ENCODE measurements at places on chromosomes 5 and 9.

- no peak for DNase-seq
Measured at GRCh38 chr5:57779383-57780223, 297.0 kb upstream of the ACTBL2 start.

DNA sequence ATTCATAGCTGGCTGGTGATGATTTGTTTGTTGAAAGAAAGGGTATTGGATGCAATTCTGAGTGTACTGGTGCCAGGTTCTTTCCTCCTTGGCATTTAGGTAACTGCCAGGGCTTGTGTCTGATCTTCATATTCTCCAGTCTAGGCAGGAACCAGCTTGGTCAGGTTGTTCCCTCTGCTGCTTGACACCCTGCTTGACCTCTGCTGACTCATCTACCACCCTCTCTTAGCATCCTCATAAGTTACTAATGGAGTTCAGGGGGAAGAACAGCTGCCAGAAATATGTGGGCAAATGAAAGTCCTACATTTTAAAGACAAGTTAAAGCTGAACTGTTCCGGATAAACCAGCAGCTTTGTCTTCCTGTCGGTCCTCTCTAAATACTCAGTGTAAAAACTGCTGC is 116.1 kb upstream of the TNC start:
- no peak for DNase-seq

GRCh38 chr5:132272311-132273210 is 15.1 kb downstream of the PDLIM4 start:
- peak; percentile 58 for DNase-seq

DNA sequence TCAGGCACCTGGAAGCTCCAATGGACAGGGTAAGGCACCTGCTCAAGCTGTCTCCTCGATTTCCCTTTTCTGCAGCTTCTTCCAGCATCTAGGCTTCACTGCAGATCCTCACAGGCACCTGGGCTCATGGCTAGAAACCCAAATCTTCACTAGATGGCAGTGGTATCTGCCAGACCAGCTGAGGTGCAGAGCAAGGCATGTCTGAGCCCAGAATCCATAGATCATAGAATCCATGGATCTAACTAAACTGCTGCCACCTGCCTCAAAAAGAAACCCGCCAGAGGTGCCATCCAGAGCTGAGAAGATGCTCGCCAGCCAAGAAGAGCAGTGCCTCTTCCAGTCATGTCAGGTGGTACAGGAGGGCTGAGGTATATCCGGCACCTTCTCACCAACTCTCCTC is 6.9 kb downstream of the SHC3 start:
- DNase-seq: no peak

DNA sequence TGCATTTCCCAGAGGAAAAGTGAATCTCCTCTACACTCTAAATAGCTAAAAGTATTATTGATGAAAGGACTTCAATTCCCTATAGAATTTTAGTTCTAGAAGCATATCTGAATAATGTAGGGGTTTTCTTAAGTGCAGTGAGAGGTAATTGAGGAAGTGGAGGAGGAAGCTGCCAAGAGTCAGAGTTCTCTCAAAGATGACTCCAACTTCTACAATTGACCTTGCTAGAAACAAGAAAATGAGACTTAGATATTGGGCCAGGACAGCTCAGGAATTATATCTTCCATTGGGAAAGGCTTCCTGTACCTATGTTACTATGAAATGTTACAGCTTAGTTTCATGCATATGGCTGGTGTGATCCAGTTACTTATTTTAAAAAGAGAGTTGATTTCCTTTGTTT is 10.4 kb upstream of the F2R start:
- DNase-seq: no peak

DNA sequence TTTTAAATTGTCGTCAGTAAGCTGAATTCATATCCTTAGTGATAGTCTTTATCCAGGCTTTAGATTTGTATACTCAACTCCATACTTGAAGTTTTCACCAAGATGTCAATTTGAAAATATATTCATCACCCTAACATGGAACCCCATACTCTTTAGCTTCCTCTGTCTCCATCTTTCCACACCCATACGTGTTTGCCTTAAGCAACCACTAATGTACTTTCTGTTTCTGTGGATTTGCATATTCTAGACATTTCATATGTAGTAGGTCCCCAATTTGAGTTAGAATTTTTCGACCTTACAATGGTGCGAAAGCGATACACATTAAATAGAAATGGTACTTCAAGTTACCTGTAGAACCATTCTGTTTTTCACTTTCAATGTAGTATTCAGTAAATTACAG is 65.2 kb downstream of the NSD1 start:
- no peak for DNase-seq

GRCh38 chr5:53418409-53418808 is 62.0 kb upstream of the FST start:
- DNase-seq: no peak

GRCh38 chr5:34529581-34530331 is 126.4 kb upstream of the RAI14 start:
- DNase-seq: no peak

- DNase-seq: no peak
Measured at GRCh38 chr9:36357639-36358038, 42.4 kb downstream of the RNF38 start.

GRCh38 chr9:15317836-15318235 is 10.8 kb upstream of the TTC39B start:
- no peak for DNase-seq

GRCh38 chr5:22631683-22632082 is 221.5 kb downstream of the CDH12 start:
- no peak for DNase-seq

DNA sequence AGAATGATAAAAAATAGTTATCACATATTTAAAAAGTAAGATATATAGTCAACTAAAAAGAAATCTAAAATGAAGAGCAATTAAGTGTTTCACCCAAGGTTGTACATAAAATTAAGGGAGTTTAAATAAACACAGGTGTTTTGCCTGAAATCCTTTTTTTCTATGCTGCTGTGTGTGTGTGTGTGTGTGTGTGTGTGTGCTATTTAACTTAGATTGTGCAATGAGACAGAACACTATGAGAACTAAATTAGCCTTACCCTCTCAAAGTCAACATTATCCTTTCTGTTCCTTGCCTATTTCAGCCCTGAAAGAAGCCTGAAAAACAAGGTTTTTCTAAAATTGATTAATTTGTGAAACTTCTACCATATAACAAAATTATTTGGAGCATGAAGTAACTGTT is 516.2 kb downstream of the ELAVL2 start:
- DNase-seq: no peak

DNA sequence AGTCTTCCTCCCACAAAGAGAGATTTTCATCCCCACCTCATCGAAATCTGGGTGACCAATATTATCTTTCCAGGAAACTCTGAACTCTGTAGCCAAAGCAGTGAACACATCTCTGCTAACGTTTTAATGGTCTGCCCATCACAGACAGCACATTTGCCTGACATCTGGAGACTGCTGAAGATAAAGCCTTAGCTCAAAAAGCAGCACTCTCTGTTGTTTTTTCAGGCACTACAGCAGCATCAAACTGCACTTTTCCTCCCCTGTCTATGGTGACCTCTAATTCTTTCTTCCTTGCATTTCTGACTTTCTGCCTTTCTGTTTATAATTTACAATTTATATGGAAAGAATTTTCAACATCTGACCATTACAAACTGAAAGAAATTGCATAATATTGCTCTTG is 66.8 kb downstream of the RAB3C start:
- no peak for DNase-seq

DNA sequence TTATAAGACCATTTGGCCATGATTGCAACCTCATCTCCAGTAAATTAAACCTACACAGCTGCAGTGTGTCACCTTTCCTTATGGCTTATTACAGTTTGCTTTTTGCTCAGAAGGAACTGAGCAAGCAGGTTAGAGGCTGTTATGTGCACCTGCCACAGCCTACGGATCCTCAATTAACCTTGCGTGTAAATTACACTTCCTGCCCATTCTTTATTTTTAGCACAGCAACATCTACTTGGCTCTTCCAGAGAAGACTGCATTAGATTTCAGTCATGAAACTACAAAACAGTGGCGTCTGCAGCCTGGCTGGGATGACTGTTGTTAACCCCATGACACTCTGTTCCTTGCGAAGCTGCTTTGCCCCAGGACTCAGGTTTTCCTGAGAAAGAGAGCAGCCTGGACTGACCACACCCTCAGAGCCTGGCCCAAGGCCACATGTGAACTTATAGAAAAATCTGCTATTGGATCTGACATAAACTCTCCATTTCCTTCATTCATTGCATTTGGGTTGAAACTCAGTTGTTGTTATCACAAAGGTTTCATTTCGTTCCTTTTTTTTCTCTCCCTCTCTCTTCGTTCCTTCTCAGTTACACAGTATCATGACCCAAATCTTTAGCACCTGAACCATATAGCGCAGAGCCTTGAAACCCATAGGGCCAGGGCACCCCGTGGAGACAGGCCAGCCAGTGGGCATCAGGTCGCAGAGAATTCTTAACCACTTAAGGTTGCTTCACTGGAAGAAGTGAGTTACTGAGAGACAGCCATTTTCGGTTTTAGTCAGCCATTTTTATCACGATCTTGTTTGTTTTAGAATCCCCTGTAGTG is 138.6 kb downstream of the PALM2AKAP2 start:
- DNase-seq: no peak

- DNase-seq: peak; percentile 82
Measured at GRCh38 chr5:154072414-154073171, 33.8 kb downstream of the MFAP3 start.

DNA sequence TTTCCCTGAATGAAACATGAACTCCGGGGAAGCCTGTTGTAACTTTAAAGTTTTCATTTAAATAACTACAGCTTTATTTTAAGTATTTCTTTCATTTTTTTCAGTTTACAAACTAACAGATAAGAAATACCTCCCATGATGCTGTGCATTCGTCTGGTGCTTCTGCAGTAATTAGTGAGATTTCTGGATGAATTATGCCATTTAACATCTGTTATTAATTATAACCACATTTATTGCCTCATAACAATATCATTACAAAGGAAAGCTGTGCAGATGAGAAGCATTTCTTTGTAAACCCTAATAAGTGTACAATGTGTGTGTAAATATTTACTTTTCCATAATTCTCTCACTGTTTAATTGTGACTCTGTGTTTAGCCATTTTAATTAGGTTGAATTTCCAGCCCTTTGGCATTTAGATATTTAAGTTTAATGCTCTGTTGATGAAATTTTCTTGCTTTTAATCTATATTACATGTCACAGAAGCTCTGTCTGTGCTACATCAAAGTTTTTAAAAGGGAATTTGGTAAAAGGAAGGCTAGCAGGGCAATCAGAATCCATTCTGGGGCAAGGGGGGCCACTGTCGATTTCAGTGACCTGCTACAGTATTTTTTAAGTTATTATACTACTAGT is 418.0 kb downstream of the SPATA31D1 start:
- no peak for DNase-seq

GRCh38 chr5:169897481-169897880 is 82.8 kb downstream of the INSYN2B start:
- DNase-seq: no peak

DNA sequence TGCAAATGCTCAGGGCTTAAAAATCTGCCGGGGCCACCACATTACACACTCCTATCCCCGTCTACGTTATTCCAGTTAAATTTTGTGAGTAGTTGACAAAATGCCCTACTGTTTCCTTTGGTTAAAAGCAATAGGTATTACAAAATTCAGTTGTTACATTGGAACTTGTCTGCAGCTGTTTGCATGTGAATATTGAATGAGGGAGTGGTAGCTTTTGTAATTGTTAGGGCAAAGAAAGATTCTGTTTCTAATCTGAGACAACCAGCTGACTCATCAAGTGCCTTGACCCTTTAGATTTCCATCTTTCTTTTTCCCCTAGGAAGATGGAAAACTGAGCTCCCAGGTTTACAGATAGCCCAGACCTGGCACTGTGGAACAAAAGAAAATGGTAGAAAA is 30.2 kb downstream of the MAML1 start:
- no peak for DNase-seq

- DNase-seq: no peak
Measured at GRCh38 chr5:139397921-139398320, 3.0 kb upstream of the PROB1 start.

- no peak for DNase-seq
Measured at GRCh38 chr9:942805-943580, 33.5 kb upstream of the DMRT3 start.

GRCh38 chr5:132475497-132475882 is 15.1 kb downstream of the IRF1 start:
- no peak for DNase-seq

- no peak for DNase-seq
Measured at GRCh38 chr5:111135946-111136345, 43.8 kb downstream of the WDR36 start.

- no peak for DNase-seq
Measured at GRCh38 chr5:162209005-162209605, 141.5 kb downstream of the GABRG2 start.

DNA sequence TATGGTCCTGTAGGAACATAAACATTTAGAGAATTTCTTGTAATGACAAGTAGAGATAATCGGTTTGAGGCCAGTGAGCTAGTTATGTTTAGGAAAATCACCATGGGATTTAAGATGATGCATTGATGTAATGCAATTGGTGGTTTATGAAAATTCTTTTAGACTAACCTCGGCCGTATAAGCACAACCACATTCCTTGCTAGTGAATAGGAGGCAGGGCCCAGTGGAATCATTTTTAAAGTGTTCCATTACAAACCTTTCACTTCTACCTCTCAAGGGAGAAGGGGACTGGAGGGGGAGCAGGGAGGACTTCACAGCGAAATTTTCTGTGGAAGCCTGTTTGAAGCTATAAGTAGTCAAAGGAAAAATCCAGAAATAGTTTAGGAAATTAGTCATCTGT is 71.8 kb upstream of the NFIL3 start:
- DNase-seq: no peak

DNA sequence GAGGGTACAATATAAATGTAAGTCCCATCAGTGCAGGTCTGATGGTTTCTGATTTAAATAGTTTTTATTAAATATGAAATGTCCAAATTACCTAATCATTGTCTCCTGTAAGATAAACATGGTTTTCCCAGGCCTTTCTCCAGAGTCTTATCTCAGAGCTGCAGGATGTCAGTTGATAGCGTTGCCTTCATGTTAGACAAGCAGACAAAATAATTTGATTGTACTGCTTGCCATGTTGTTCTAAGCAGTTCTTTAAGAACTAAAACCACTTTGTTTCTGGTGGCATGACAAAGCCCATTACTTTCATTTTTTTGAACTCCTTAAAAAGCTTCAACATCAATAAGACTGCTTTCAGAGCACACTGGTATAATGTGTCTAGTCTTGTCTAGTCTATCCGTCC is 1073.5 kb downstream of the MAT2B start:
- DNase-seq: no peak

- DNase-seq: no peak
Measured at GRCh38 chr5:61993295-61993927, 312.6 kb upstream of the KIF2A start.
